ENCODE measurements at places on chromosomes 6 and 20.
A peak's percentile ranks its signal among the peaks of the same experiment; 100 is the strongest.

DNA sequence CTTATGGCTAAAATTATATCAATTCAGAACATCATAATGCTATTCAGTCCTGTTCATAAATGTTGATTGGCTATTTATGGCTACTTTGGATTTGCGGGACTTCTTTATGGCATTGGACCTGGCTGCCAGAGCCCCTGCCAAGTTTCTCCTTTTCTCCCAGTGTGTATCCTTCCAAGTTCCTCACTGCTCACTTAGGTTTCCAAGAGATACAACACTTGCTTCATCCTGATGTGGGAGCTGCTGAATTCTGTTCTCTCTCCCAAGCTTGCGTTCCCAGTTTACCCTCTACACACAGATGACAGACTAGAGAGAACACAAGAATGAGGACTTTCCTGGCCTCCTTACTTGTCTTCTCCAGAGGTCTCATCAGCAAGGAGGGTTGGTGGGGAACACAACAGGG is 18.4 kb upstream of the DAAM2 start:
- no peak for DNase-seq

DNA sequence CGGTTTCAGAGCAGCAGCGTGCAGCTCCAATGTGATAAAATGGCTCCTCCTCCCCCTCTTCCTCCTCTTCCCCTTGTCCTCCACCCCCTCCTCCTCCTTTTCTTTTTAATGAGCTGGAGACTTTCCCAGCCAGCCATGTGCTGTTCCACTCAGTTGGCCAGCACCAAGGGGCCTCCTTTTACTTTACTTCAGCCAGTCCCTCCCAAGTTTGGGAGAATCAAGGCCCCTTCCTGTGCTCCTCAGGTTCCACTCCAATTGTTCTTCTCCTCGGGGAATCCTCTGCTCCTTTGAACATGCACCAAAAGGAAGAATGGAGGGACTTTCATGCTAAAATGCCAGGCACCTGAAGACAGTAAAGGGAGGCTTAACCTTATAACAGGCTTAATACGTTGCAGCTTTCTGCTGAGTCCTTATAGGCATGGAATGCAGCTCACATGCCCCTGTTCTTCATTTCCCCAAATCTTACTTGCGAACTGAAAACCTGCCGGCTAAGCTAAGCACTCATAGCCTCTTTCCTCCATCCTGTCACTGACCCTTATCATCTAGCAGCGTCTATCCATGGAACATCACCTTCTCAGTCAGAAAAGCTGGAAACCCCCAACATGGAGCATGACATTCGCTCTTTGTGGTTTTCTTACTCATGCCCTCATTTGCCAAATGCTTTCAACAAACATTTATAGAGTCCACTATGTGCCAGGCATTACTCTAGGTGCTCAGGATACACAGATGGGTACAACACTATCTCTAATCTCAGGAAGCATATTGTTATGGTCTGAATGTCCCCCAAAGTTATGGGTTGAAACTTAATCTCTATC is 170.6 kb downstream of the PHACTR1 start:
- no peak for DNase-seq

GRCh38 chr6:111572216-111572706 is 33.4 kb downstream of the TRAF3IP2 start:
- DNase-seq: no peak

DNA sequence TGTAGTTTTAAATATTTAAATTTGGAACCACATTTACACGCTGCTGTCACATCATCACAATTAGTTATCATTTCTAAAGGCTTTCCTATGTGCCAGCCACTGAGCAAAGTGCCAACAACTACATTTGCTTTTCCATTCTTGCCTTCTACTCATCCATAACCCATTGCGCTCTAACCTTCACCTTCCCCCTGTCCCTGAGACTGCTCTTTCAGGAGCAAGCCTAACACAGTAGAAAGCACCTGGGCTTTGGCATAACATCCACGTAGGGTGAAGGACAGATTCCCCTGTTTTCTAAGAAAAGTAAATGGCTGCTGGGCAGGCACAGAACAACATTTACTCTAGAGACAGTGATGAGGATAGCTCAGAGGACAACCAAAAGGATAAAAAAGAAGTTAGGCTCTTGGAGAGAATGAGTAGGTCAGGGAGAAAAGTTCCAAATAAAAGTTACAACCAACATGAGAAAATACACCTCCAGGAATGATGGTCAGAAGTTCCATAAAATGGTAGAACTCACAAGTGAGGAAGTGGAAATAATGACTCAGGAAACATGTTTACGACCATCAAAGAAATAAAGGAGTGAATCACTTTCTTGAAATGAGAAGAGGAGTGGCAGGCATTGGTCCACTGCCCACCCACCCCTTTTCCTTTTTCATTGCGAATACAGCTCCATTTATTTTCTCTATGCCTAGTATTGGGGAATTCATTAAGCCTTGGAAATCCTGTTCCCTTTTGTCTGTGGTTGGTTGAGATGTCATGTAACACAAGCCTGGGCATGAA is 77.2 kb downstream of the PFDN4 start:
- no peak for DNase-seq

DNA sequence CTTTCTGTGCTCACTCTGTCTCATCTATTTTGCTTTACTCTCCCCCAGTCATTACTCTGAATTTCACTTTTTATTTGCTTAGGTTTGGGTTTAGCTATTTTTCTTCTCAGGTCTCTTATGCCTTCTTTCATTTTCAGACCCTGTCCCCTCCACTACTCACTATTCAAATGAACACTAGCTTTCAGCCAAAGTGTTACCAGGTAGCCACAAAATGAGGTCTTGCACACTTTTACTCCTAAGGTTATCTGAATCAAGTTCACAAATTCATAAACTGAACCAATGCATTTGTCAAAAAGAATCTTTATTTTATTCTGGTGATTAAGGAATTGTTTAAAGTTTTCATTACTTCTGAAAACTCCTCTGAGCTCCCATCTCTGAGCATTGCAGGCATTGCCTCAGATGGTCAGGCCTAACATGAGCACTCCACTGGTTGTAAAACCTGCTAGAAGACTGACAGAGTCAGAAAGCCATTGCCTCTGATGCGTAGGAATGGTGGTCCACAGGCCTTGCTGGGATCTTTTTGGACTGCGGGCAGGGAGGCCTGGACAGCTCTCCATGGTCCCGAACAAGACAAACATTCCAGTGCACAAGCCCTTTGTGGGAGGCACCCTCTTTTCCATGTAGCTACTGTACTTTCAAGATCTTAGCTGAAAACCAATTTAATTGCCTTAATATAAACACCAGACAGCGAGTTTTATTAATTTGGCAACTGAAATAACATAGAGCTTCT is 48.5 kb downstream of the FYN start:
- no peak for DNase-seq

- no peak for DNase-seq
These were observed 149.4 kb upstream of the MLIP start for GRCh38 chr6:53961679-53962370.

DNA sequence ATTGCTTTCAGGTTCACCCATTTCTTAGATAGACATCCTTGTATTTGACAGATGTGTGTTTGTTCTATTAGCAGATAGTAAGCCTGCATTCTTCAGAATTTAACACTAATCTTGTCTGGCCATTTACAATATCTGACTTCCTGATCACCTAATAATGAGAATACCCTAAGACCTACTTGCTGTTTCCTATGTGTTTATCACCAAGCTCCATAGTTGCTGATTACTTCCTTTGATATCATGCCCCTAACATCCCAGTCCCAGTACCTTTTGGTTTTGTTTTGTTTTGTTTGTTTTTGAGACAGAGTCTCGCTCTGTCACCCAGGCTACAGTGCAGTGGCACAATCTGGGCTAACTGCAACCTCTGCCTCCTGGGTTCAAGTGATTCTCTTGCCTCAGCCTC is 143.6 kb upstream of the DST start:
- DNase-seq: no peak

GRCh38 chr6:166691746-166692145 is 64.7 kb upstream of the RPS6KA2 start:
- DNase-seq: no peak

GRCh38 chr6:151330130-151330696 is 61.1 kb downstream of the ZBTB2 start:
- DNase-seq: peak; percentile 51

GRCh38 chr6:135867332-135867731 is 15.8 kb downstream of the PDE7B start:
- no peak for DNase-seq

DNA sequence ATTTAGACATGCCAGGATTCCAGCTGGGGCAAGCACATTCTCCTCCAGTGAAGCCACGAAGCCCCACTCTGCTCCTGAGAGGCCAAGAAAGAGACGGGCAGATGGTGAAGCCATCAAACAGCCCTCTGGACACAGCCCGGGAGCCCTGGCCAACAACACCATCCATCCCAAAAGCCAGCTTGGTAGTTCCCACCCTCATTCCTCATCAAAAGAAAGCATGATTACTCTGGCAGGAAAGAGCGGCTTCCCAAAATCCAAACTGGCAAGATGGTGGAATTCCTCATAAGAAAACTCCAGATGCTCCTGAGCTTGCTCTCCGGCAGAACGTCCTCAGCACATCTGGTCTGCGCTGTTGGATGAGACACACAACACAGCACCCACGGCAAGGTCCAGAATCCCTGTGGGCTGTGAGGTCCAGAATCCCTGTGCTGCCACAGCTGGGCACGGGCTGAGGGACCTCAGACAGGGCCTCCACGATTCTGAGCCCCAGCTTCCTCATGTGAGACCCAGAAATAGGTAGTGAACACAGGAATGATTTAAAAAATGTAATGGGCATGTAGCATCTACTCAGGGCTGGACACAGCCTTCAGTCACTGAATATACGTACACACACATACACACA is 52.6 kb downstream of the THBS2 start:
- no peak for DNase-seq
